NCI-H1436 treated with DMSO at 0.1 percent for 48 hours (cell line): ENCODE measurements at places on chromosomes 16 and 17.

DNA sequence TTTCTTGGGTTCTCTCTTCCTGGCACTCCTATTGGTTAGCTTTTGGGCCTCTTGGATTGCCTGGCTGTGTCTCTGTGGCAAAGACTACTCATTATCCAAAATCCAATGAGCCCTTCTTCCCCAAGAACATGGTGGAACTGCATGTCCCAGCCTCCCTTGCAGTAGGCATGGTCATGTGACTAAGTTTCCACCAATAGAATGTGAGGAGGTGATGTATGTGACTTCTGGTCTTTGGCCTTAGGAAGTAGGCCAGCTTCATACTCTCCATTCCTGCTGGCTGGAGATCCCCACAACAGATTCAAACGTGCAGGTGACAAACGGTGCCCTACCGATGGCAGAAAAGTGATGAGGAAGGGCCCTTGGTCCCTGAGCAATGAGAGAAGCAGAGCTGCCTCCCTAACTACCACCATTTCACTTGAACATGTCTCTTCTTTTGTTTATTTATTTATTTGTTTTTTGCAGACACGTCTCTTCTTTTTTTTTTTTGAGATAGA is 17.3 kb upstream of the SPN start:
- no peak for DNase-seq

GRCh38 chr17:56661906-56662305 is 68.4 kb downstream of the NOG start:
- DNase-seq = no peak

DNA sequence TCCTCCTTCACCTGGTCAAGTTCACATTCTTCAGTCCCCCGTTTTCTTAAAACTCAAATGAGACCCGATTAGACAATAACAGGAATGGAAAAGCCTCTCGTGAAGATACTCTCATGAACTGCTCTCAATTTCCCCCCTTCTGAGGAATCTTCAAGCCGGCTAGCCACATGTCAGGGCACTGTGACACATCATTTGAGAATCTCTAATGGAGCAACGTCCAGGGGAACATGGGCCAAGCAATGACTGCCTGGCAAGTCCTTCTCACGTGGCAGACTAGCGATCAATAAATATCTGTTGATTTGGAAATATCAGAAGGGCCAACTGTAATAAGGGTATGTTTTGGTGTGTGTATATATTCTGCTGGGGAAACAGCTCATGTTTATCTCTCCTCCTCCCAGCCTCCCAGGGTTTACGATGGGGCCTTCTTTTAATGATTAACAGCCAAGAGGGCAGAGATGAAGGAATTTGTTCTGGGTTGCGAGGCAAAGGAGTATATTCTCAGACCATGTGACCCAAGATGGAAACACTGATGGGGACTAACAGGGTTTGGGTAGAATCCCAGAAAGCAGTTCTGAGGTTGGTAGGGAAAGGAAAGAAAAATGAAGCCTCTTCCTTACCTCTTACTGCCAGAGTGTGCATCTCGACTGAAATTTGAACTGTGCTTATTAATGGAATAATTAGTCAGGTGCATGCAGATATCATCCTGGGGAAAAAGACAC is 21.4 kb downstream of the TTLL6 start:
- DNase-seq = no peak

GRCh38 chr17:47778184-47778635 is 43.4 kb downstream of the OSBPL7 start:
- no peak for DNase-seq

DNA sequence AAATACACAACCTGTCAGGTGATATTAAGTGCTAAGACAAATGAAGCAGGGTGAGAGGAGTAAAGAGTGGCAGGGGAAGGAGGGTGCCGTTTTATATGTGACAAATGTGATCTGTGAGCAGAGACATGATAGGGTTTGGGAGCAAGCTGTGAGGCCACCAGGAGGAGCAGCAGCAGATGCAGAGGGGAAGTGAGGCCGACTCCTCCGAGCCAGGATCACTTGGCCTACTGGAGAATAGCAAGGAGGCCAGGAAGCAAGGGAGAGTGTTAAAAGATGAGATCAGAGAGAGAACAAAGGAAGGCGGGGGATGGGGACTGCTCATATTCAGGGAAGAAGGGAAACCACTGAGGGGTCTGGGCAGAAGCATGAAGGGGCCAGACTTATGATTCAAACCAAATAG is 129.4 kb downstream of the TANGO6 start:
- no peak for DNase-seq

DNA sequence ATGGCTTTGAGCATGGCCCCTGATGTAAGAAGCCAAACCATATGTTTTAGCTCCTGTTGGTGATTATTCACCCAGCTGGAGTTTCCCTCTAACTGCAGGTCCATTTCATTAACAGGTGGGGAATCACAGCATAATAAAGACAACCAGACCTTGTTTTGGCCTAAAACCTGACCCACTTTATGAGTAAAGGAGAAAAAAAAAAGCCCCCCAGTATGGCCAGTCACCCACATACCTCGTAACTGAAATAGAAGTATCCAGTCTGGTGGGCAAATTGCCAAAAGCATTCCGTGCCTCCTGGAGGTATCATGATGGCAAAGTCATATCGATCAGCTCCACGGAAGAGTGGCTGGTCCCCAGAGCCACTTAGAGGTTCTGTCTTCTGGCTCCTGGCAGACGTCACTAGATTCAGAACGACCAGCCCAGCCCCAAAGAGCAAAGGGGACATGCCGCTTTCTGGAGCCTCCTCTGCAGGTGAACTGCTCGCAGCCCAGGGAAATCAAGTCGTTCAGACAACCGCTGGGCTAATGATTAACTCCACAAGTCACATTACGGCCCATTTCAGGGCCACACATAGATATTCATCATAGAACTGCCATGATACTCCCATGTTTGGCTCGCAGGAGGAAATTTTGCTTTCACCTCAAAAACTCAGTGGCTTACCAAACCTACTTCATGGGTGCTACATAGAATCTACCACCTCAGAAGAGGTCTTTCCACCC is at the start of gene TMED6:
TMED6 (minus strand) TSS at position 478 of the 719 bp plus-strand sequence; CDS start at position 445, 33 bp downstream.
- no peak for DNase-seq

GRCh38 chr16:72409423-72409822 is 237.5 kb upstream of the PMFBP1 start:
- no peak for DNase-seq

- DNase-seq = no peak
Measured at GRCh38 chr17:41483531-41483930, 2.6 kb upstream of the KRT35 start.

- DNase-seq = no peak
Measured at GRCh38 chr16:50121721-50122445, 31.2 kb upstream of the TENT4B start.

- no peak for DNase-seq
Measured at GRCh38 chr16:19875900-19876299, 8.7 kb downstream of the GPRC5B start.

DNA sequence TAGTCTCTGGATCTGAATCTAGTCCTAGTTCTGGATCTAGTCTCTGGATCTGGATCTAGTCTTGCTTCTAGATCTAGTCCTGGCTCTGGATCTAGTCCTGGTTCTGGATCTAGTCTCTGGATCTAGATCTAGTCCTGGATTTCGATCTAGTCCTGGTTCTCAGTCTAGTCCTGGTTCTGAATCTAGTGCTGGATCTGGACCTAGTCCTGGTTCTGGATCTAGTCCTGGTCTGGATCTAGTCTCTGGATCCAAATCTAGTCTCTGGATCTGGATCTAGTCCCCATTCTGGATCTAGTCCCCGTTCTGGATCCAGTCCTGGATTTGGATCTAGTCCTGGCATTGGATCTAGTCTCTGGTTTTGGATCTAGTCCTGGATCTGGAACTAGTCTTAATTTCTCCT is 29.9 kb upstream of the VAT1L start:
- DNase-seq = no peak

DNA sequence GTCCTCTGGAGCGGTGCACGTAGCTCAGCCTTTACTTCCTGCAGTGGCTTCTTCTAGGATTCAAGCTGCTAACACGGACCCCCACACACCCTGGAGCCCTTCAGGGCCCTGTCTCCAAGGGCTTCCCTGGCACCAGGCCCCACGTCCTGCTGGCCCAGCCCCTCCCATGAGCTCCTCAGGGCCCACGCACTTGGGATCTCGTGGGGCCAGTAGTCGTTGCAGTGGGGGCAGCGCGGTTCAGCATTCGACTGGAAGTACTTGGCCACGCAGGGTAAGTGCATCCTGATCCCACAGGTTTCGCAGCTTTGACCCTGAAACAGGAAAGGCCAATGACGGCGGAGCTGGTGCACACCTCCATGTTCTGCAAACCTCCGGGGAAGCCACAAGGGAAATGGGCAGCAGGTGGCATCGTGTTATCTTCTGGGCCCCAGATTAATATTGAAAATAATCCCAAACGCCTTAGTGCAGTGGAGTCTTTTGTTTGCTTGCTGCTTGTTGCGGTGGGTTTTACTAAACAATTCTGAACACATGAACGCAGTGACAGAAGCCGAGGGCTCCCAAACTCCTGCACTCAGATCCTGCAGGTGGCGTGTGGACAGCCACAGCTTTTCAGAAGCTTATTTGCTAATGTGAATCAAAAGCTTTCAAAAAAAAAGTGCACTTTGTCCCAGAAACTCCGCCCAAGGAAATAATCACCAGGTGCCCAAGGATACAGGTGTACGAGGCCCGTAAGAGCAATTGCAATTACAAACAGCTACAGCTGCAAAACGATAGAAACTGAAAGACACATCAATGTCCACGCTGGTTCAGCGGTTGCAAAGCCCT is 22.4 kb downstream of the KDM8 start:
- no peak for DNase-seq

DNA sequence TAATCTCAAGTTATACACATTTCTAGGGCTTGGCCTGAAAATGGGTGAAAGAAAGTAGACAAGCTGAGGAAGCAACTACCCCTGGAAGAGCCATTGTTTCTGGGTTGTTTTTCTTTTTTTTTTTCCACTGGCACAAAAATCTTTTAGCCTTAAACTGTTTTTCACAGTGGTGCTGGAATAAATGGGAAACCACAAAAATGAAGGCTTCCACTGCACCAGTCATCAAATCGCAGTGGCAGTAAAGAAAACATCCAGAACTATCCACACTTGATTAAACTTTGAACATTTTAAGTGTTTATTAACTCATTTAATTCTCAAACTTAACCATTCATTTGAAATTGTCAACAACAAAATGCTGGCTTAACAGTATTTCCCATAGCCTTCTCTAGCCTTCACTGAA is 14.3 kb downstream of the CMTM4 start:
- no peak for DNase-seq

- DNase-seq = no peak
Measured at GRCh38 chr16:59463776-59464175, 729.7 kb upstream of the GOT2 start.

GRCh38 chr17:78272181-78272913 is 40.9 kb downstream of the TMEM235 start:
- no peak for DNase-seq

DNA sequence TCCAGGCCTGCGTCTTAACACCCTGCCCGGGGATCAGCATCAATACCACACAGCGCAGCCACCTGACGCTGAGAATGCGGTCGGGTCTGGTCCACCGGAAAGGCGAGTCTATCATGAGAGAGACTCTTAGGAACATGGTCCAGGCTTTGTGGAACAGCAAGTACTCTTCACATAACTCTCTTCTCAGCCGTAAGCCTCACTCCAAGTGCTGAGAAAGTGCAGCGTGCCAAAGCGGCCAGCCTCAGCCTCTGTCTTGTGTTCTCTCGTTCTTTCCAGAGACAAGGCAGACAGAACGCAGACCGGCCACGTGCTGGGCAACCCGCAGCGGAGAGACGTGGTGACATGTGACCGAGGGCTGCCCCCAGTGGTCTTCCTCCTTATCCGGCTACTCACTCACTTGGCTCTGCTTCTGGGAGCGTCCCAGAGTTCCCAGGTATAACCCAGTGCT is 34.4 kb upstream of the ENDOV start:
- no peak for DNase-seq

DNA sequence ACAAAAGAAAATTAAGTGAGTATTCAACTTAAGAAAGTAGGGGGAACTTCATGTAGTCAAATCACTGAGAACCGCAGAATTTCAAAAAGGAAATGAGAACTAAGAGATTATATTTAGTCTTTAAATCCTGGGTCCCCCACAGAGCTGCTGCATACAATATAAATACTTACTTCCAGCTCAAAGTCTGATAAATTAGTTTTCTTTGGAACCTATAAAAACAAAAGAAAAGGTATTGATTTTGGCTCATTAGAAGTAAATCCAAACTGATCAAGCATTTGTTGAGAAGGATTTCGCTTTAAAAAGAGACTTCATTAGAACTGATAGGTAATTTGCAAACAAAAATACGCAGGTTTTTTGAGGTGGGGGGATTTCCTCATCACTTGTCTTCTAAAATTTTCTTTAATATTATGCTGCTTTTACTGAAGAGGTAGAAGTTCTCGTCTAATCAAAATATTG is 21.9 kb downstream of the PARN start:
- DNase-seq = no peak

- DNase-seq = no peak
Measured at GRCh38 chr17:65984299-65984698, 207.6 kb downstream of the CEP112 start.

DNA sequence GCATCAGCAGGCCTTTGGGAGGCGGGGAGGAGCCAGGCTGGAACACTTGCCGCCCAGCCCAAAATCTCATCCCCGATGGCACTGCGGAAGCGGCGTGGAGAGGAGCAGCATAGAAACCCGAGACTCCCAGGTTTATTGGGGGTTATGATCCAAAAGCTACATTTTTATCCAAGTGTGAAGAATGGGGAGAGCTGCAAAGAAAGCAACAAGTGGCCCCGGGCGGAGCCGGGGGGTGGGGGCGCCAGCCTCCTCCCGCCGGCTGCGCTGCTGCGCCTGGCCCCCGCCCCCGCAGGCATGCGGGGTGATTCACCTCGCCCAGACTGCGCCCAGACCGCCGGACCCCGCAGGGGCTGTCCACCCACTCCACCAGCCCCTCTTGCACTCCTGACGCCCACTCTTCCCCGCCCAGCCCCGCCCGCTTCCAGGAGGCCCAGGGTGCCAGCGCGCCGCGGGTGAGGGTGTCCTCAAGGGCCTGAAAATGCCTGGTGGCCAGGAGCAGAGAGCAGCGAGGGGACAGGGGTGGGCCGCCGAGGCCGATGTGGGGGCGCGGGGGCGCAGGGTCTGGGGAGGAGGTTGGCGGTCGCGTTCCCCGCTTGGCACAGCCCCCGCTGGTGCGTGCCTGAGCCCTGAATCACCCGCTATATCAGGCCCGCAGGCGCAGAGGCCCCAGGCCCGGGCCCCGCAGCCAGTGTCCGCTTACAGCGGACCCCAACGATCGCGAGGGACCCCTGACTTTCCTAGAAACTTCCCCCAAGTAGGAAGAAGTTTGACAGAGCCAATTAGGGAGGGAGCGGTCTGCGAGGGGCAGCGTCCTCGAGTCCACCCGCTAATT is 1.3 kb downstream of the CAVIN1 start:
- DNase-seq = no peak

DNA sequence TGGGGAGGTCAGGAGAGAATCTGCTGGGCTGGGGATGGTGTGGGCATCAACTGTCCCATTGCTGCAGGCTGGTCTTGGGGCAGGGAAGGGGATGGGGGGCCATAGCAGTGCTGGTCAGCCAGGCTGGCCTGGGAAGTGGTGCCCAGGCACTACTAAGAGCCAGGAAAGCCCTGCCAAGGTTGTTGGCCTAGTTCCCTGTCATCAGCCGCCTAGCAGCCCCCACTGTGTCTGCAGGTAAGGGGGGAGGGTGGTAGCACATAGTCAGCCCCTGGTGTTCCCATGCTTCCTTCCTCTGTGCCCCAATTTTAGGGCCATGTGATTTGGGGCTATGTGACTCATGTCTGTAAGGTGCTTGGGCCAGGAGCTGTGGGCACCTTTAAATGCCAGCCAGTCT is 17.8 kb downstream of the GJD3 start:
- DNase-seq = no peak

- no peak for DNase-seq
Measured at GRCh38 chr17:76189741-76190140, 48.7 kb upstream of the FOXJ1 start.

- DNase-seq = no peak
Measured at GRCh38 chr17:20189979-20190378, 180.8 kb downstream of the SPECC1 start.

GRCh38 chr17:46166692-46167249 is 26.5 kb downstream of the KANSL1 start:
- DNase-seq = no peak
